Dorsolateral prefrontal cortex (tissue), 122 donors: ENCODE measurements at places on chromosomes 13 and 19.

DNA sequence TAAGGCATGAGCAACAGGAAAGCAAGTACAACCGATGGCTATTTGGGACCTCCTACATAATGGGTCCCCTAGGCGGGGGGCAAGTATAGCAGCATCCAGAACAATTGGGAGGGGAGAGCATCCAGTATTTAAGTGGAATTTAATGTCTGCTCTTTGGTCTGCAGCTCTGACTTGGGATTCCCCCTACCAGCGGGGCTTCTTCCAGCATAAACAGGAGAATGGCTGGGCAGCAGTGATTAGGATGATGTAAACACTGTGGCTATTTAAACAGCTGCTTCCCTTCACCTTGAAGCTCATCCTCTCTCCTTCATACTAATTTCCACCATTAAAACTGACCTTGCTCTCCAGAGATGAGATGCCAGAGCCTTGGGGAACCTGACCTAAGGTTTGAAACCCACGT is 73.9 kb upstream of the OXGR1 start:
- DNase-seq, result no peak

DNA sequence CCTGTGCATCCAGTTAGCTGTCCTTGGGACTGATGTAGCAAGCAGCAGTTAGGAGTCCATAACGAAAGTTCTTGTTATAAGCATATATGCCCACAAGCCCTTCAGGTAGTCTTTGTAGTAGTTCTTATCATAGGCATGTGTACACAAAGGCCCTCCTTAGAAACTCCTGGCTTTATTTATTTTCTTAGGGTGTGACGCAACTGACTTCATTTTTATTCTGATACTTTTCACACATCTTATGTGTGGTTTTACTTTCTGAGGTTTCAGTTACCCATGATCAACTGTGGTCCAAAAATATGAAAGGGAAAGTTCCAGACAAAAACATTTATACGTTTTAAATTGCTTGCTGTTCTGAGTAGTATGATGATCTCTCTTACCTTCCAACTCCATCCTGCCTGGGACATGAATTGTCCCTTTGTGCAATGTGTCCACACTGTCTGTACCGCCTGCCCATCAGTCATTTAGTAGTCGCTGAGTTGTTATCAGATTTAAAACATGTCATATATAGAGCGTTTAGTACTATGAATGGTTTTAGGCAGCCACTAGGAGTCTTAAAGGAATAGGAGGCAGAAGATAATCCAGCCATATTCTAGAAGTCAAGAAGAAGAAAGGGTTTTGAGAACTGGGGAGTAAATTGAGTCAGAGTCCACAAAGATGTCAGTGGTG is 19.4 kb downstream of the GPC5 start:
- no peak for DNase-seq

GRCh38 chr13:28735481-28736029 is 16.8 kb upstream of the SLC46A3 start:
- DNase-seq, result no peak

DNA sequence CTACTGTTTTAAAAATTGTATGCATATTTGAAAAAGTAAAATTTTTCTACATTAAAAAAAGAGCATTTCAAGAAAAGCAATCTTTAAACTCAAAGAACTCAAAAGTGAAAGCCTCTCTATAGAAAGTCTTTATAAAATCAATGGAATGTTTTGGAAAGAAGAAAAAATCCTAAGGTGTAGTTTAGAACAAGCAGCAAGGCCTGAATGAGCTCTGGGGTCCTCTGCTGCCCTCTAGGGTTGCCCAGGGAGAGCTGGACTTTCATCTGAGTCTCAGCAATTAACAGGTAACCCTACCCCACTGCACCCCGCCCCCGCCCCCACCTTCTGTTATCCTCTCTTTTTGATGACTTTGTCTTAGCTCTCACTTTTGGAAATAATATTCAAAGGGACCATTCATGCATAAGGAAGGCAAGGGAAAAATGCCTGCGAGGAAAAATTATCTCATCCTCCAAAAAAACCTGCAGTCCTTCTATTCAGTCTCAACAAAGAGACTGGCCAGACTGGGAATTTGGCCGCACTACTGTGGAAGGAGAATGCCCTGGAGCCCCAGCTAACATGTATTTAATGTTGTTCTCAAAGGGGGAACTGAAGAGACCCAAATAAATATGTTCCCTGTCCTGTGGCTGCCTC is 24.1 kb downstream of the SLC25A30 start:
- DNase-seq, result peak; percentile 46

GRCh38 chr13:68696907-68697306 is 1410.7 kb upstream of the ATXN8OS start:
- DNase-seq, result no peak

GRCh38 chr19:45643024-45643926 is 4.1 kb upstream of the EML2 start:
- peak; percentile 89 for DNase-seq

DNA sequence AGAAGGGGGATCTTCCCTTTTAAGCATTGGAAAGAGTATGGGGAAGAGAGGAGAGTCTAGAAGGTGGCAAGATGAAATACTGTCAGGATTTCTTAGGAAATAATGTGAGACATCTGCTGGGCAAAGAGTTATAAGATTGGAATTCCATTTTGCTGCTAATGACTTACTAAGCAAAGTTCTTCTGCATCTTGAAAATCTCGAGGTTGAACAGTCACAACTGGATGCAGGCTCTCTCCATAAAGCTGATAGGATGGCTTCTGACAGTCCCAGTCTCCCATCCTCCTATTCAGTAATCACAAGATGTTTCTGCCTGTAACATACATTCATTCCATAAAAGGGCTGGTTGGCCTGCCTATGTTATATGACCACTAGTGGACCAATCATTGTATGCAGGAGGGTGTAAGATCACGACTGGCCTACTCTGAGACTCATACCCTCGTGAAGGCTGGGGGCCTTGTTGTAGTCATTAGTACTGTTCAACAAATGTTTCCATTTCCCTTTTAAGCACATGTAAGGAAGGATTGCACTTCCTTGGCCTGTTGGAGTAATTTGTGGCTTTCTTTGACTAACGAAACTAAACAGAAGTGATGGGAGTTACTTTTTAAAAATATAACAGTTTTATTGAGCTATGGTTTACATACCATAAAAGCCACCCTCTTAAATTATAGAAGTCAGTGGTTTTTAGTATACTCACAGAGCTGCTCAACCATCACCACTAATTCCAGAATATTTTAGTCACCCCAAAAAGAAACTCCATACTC is 45.0 kb upstream of the TDRD3 start:
- no peak for DNase-seq

DNA sequence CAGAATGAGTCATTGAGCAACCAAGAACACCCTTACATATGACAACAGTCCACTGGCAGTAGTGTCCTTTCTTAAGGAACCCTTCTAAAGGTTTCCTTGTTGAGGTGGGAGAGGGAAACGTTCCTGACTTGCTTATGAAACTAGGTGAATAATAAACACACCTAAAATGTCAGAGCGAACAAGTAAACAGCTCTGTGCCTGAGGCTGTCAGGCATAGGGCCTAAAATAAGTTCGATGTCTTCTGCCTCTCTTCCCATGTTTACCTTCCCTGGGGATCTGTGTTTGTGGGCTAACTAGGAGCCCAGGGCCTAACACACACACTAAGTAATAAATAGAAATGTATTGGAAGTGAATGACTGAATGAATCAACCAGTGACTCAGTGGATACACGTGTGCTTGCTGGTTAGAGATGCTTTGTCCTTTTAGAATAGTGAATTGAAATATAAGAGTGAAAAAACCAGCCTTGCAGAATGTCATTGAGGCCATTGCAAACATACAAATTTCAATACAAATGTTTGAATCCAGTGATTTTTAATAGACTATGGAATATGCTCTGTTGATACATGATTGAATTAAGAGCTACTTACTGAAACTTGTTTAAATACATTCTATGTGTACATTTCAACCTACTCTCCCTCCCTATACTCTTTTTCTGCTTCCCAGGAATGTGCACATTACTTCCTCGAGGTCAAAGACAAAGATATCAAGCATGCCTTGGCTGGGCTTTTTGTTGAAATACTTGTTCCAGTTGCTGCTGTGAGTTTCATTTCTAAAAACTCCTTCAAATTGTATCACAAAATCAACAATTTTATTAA is 102.9 kb downstream of the FRY start:
- no peak for DNase-seq

GRCh38 chr13:80900561-80900960 is 559.6 kb upstream of the SPRY2 start:
- DNase-seq, result no peak

DNA sequence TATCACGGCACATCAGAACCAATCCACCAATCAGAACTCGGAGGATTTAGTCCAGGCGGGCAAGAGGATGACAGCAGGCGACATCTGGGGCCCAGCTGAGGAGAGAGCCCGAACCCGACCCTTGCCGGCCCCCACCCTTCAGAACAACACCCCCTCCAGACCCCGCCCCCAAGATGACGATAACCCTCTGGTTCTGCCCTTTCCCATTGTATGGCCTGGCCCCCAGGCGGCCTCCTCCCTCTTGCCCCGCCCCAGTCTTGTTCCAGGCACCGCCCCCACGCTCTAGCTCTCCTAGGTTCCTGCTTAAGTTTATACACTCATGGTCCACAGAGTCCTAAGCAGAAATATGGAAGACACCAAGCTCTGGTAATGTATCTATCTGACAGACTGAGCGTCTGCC is 2.8 kb upstream of the ZNF83 start:
- DNase-seq, result no peak

- no peak for DNase-seq
Measured at GRCh38 chr19:5281588-5281987, 59.0 kb downstream of the PTPRS start.

DNA sequence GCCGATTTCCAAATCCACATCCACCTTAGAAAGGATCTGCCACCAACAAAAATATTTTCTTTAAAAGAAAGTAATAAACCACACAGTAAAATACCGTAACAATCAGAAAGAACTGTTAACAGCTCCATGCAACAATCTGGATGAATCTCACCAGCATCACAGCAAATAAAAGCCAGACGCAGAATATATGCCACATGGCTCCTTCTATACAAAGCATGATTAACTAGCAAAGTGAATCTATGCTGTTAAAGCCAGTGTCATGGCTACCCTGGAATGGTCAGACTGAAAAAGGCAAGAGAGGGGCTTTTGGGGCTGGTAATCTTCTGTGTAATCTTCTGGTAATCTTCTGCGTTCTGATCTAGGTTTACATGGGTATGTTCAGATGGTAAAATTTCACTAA is 81.3 kb downstream of the SACS start:
- no peak for DNase-seq

GRCh38 chr19:9673912-9674662 is 813 bp downstream of the ZNF562 start:
- DNase-seq, result no peak

DNA sequence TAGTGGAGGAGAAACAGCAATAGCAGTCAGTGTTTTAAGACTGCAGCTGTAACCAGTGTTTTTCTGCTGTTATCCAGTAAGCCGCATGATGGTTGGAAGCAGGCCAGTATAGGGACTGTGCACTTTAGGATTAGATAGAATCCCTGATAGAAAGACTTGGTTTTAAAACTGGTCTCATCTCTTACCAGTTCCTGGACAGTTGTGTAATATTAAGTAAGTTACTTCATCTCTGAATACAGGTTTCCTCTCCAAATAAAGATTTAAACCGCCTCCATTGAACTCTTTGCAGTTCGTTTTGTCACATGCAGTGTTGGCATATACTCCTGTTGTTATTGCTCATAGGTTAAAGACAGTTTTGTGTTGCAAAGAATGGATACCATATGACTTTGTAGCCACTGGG is 25.6 kb downstream of the URI1 start:
- DNase-seq, result no peak

DNA sequence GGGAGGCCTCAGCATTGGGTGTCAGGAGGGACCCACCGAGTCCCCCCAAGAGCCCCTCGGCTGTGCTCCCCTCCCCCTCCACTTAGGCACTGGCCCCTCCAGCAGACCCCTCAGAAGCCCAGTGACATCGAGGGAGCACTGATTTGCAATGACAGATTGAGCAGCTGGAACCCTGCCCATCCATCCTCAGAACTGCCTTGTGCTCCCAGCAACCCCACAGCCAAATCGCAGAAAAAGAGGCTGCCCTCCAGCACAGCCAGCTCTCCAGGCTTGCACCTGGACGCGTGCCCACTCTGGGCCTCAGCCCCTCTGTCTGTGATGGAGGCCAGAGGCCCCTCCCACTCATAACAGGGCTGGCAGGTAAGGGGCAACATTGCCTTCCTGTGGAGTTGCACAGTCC is 123.2 kb upstream of the VSTM2B start:
- no peak for DNase-seq

DNA sequence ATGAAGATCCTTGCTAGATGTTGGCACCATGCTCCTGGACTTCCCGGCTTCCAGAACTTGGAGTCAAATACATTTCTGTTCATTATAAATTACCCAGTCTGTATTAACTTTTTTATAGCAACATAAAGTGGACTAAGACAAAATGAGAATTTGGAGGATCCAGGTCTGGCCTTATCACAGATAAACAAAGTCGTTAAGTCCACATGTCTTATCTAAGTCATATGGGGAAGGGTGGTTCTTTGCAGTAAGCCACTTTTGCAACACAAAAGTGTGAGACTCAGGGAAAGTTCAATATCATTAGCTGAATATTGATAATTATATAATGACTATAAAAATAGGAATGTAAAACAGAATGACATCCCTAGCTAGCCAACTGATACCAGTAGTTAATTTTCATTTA is 91.6 kb upstream of the SIAH3 start:
- no peak for DNase-seq

GRCh38 chr19:40512473-40513344 is 45.9 kb downstream of the SPTBN4 start:
- DNase-seq, result no peak

- DNase-seq, result no peak
Measured at GRCh38 chr19:6750062-6750461, 10.6 kb downstream of the TRIP10 start.

GRCh38 chr19:51448411-51449016 is 9.7 kb downstream of the SIGLEC8 start:
- DNase-seq, result no peak
